Pons (tissue), 1 donor: ENCODE measurements at places on chromosomes 7 and 10.

DNA sequence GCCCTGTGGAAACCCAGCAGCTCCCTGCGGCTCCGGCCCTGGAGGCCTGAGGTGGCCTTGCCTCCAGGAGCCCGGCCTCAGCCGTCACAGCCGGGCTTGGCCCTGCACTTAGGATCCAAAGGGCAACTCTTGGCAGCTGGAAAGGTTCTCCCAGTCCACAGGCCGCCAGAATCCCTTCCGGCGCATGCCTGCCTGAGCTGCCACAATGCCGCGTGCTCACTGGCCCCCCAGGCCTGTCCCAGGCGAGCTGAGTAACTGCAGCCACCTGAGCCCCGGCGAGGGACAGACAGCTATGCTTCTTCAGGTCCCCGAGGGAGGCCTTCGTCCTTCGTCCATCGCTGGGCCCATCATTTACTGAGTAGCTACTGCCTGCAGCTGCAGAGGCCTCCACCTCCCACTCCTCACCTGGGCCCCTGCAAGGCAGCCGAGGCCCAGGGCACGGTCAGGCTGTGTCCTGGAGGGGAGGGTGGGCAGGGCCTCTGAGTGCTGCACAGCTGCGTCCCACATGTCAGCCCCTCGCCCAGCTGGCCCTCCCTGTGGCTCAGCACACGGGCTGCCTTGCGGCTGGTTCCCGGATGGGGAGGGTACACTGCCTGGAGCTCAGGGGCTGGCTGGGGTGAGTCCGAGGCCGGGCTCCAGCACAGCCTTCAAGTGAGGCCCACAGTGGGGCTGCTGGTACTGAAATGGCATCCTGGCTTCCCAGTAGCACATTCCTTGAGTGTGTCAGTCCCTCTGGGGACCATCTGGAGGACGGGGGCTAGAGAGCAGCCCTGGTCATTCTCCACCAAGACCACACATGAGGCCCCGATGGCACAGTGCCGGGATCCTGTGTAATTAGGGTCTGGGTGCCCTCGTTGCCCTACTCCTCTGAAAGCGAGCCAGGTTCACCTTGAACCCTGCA is 172.5 kb downstream of the ELFN1 start:
- no peak for DNase-seq

DNA sequence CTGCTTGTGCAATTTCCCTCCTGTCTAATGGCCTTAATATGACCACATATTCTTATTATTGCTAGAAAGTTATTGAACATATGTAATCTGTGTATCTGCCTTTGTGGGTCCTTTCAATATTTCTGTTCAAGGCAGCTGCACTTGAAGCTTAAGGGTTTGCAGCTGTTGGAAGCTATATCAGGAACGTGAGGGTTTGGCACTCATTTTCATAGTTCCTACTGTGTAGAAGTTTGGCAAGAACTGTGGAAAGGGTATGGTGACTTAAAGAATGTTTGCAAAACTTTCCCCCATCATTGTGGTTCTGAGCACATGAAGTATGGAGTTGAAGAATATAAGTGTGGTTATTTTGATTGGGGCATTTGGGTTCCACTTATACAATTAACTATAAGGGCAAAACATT is 144.7 kb upstream of the SEMA3A start:
- DNase-seq: no peak

DNA sequence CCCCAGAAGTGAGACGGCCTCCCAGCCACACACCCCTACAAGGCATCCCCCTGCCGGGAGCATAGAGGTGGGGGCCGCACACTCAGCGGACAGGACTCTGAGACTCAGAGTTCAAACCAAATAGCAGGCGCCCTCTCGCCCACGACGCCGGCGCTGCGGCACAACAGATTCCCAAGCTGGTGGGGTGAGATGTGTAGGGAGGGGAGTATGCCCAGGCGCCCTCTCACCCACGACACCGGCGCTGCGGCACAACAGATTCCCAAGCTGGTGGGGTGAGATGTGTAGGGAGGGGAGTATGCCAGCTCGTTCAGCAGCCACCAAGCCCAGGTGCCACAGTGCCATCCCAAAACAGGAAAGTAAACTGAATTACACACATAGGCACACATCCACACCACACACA is 64.7 kb downstream of the TCERG1L start:
- DNase-seq: no peak

DNA sequence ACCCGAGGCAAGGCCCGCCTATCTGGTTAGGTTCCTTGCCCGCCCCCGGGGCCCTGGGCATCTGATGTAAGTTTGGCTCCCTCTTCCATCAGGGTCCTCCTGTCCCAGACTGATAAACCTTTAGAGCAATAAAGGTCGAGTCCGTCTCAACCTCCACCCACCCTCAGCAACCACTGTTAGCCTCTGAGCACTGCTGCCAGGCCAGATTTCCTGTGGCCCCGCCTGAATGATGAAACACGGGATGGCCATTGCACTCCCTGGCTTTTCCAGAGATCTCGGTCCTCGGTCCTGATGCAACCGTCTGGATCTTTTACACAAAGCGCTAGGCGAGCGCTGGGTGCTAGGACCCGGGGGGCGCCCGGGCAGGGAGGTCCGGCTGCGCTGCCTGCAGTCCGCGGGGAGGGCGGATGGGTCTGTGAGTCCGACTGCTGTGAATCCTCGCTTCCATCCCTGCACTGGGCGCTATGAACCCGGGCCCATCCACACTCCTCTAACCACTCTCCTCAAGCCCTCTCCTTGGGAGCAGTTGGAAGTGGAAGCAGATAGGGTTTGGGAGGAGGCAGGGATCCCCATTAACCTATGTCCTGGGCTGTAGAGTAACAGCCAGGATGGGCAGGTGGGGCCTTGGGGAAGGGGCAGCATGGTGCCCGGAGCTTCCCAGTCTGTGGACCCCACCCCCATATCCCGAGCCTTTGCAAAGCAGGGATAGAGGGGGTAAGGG is 875 bp upstream of the DDIT4 start:
- DNase-seq: peak; percentile 94

- DNase-seq: no peak
These were observed 4.3 kb downstream of the KIF5B start for GRCh38 chr10:32051926-32052325.

DNA sequence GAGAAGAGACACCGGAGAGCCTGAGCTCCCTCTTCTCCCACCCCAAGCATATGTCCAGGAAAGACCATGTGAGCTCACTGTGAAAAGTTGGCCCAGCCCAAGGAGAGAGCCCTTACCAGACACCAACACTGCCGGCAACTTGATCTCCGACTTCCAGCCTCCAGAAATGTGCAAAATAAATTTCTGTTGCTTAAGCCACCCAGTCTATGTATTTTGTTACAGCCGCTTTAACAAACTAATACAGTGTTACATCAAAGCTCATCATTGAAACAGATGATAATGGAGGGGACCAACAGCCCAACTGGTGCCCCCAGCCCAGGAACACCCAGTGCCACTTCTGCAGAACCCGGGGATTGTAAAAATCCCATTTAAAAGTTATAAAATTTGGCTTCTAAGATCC is 18.9 kb downstream of the RGR start:
- DNase-seq: no peak

DNA sequence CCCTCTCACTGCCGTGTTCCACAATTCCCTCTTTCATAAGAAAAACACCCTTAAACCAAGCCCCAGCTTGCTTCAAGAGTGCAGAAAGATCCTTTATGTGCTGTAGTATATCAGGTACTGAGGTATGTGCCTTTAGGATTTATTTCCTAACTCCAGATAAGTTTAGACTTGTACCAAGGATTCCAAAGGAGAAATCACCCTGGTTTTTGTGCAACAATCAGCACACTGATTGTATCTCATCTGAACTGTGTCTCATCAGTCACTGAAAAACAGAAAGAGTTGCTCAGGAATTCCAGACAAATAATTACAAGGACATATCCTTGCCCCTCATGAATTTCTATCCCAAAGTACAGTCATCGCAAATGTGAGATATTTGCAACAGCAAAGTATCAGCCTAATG is 77.2 kb upstream of the PTPRZ1 start:
- no peak for DNase-seq

DNA sequence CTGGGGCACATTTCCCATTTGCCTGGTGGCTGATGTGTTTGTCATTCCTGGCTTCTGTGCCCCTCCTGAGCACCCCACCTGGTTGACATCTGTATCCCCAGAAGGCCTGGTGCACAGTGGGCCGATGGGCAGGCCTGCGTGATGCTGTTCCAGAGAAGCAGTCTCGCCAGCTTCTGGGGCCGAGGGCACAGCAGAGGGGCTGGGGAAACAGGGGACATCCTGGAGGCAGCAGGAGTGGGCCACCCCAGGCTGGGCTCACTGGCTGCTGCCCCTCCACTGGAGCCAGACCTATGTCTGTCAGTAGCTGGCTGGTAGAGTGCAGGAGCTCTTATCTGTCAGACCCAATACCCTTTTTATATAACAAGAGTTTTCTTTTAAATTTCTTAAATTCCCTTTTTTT is 896 bp upstream of the MYL7 start:
- DNase-seq: no peak

DNA sequence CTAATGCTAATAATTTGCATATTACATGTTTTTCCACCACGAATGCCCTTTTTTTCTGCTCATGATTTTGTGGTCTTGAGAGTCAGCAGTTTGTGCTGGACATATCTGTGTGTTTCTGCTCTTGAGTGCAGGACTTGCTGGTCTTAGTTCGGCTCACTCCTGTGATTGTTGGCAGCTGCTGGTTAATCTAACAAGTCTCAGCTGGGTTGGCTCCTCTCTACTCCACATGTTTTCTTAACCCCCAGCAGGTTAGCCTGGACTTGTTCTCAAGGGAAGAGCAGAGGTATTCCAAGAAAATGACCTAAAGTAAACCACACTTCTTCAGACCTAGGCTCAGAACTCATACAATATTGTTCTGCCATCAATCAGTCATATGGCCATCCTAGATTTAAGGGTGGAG is 1238.9 kb downstream of the XPNPEP1 start:
- no peak for DNase-seq

DNA sequence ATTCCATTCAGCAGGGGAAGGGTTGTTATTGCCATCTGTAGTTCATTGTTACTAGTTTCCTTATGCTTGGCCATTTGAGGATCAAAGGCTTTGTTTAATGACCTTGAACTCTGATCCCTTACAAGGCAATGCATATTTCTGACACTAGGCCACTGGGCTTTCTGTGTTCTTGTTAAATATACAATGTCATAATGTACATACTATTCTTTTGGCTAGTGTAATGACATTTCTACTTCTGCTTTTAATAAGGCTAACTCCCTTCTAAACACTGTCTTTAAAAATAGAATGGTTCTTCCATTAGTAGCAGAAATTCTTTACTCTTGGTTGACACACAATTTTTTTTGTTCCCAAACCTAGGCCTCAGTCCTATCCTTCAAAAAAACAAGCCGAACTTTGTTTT is 86.6 kb downstream of the BBS9 start:
- DNase-seq: no peak

- no peak for DNase-seq
These were observed 714.8 kb upstream of the POM121L12 start for GRCh38 chr7:52320610-52321009.

GRCh38 chr10:98563811-98564210 is 117.1 kb upstream of the HPS1 start:
- DNase-seq: no peak

GRCh38 chr10:59272061-59272460 is 90.3 kb downstream of the FAM13C start:
- peak; percentile 39 for DNase-seq

- DNase-seq: no peak
These were observed 540.6 kb upstream of the TEX47 start for GRCh38 chr7:89336121-89336520.

GRCh38 chr10:96618653-96619052 is 31.8 kb upstream of the TM9SF3 start:
- peak; percentile 79 for DNase-seq

DNA sequence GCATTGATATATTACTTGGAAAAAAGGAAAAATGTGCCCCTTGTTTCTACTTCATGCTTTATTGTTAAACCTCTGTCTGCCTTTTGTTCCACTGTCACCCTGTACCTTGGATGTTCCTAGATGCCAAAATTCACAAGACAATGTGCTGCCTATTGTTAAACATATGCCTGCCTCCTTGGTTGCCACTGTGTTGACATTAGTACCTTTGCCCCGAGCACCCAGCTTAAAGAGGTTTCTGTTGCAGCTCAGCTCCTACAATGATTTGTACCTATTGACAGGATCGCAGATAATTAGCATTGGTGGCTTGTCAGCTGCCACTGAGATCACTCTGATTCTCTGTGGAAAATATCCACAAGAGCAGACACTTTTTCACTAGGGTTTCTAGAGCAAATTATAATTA is 188.0 kb downstream of the KCND2 start:
- no peak for DNase-seq

GRCh38 chr10:92591550-92592022 is 1.3 kb upstream of the KIF11 start:
- peak; percentile 89 for DNase-seq

DNA sequence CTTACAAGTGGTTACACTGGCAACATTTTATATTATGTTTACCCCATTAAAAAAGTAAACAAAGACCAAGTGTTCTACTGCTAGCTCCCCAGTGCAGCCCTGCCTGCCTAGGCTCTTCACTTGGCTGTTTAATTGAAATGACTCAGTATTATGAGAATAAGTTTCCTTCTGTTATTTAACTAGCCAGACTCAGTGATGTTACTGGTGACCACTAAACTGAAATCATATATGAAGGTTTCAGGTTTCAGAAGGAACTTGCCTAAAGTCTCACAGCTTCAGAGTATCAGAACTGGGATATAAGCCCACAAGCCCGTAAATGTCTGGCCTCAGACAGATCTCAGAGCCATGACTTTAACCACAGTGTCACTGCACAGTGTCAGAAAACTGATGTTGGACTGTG is 66.8 kb upstream of the EXOC4 start:
- no peak for DNase-seq

DNA sequence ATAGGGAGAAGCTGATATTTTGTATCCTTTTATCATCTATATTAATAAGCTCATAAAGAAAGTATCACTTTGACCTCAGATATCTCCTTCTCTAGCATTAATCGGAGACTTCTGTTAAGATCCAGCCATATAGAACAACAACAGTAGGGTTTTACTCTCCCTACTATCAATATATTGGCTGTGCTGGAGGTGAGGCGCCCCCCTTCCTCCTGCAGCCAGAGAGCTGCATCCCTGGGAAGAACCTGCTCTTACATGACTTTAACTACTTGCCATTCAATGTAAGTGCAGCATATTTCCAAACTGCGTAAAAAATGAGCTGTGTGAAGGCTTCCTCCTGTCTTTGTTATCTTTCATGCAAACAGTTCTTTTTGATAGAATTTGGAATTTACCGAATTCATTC is 247.8 kb downstream of the SDK1 start:
- no peak for DNase-seq

GRCh38 chr7:71130031-71130679 is 1.8 kb upstream of the GALNT17 start:
- no peak for DNase-seq

DNA sequence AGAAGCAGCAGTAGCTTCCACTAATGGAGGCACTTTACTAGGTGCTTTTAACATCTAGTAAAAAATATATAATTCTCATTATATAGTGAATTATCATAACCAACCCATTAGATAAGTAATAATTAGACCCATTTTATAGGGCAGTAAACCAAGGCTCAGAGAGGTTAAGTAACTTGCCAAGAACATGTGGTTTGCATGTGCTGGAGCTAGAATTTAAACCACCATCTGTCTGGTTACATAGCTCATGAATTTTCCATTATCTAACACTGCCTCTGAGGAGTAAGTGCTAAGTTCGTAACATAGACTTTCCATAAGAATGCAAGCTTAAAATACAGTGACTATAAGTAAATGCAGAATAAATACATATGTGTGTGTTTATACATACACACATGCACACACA is 41.9 kb downstream of the CREB3L2 start:
- no peak for DNase-seq
